Immature natural killer cell (primary cell): ENCODE measurements at places on chromosomes 4 and X.

- DNase-seq = no peak
Observed at GRCh38 chr4:88940506-88940905, 116.5 kb downstream of the FAM13A start.

GRCh38 chrX:30920271-30920670 is 31.2 kb upstream of the TAB3 start:
- no peak for DNase-seq

- no peak for DNase-seq
Observed at GRCh38 chr4:143502231-143502630, 11.3 kb upstream of the SMARCA5 start.

DNA sequence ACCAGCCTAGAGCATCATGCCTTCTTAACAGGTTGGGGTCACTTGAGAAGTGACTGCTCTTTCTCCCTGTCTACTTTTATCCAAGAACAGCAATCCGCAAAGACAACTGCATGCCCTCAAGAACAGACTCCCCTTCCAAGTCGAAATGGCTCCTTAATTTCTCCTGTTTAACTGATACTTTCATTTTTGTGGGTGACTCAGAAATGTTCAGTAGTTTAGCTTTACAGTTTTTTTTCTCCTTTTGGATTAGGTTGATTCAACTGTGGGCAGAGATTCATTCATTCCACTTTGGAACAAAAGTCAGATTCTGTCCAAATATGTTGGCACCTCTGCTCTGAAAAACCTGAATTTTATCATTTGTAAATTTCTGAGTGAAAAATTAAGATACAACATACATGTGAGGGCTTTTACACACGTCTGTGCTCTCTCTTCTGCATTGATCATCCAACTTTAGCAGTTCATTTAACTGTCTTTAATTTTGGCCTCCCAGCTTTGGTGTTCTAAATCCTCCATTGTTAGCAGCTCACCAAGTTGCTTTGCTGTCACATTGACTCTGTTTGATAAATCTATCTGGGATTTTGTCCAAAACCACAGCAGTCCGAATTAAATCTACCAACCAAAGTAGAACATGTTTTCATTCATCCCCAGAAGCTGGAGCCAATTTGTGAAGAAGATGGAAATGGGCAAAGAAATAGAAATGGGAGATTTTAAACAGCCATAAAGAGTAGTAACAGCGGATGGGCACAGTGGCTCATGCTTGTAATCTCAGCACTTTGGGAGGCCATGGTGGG is 50.0 kb downstream of the HOPX start:
- DNase-seq = no peak

- no peak for DNase-seq
Observed at GRCh38 chr4:81502564-81502963, 30.9 kb upstream of the RASGEF1B start.

GRCh38 chr4:176226736-176227135 is 31.4 kb upstream of the SPATA4 start:
- no peak for DNase-seq

GRCh38 chr4:139736661-139737060 is 71.0 kb downstream of the MGST2 start:
- no peak for DNase-seq

- no peak for DNase-seq
Observed at GRCh38 chr4:148120216-148120615, 322.0 kb downstream of the NR3C2 start.

GRCh38 chr4:101948055-101948454 is 157.5 kb downstream of the BANK1 start:
- no peak for DNase-seq

GRCh38 chr4:122823476-122823875 is 3.2 kb upstream of the FGF2 start:
- no peak for DNase-seq

GRCh38 chr4:162409048-162409447 is 245.2 kb upstream of the FSTL5 start:
- DNase-seq = no peak
